Activated CD4-positive, alpha-beta T cell treated with anti-CD3 and anti-CD28 coated beads, Interleukin-2, amount 10 ng/mL, durations not matched to agents 7 days and 5 days (primary cell): ENCODE measurements at places on chromosomes 6 and 20. TPM values are rescaled to one million over a fixed set of nuclear protein-coding genes. Genes with fewer than 3 reads are reported as not detected.

The TINAG gene
- total RNA-seq: not detected

The TREM1 gene
- total RNA-seq: 0.40 TPM

The WDR46 gene
- total RNA-seq: 53.4 TPM

The ATP6V1G2 gene
- total RNA-seq: 3.6 TPM

The C20orf144 gene
- 0.25 TPM for total RNA-seq

The KHDC1L gene
- 0.35 TPM for total RNA-seq

The AVP gene
- not detected for total RNA-seq

The CASS4 gene
- total RNA-seq: 9.0 TPM

DNA sequence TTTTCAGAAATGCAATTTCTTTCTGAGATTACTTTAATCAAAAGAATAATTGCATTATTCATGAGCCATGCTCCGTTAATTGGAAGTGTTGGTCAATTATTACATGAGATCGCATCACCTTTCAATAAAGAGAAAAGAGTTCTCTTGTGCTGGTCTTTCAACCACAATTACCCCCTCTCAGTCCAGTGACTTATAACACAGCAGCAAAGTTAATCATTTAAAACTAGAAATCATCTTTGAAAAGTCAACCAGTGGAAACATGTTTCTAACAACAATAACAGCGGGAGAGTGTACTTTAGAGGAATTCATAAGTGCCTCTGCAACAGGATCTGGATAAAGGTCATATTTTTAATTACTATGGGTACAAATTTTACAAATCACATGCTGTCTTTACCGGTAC, 384.4 kb upstream of the AGPAT4 start:
- no peak for DNase-seq

DNA sequence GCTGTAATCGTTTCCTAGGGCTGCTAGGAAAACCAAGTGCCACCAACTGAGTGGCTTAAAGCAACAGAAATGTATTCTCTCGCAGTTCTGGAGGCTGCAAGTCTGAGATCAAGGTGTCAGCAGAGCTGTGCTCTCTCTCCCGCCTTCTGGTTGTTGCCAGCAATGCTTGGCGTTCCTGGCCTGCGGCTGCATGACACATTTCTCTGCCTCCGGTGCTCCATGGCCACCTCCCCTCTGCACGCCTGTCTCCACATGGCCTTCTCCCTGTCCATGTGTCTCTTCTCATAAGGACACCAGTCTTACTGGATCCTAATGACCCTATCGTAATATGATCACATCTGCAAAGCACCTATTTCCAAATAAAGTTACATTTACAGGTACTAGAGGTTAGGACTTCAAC, 91.7 kb upstream of the AKAP12 start:
- no peak for DNase-seq

DNA sequence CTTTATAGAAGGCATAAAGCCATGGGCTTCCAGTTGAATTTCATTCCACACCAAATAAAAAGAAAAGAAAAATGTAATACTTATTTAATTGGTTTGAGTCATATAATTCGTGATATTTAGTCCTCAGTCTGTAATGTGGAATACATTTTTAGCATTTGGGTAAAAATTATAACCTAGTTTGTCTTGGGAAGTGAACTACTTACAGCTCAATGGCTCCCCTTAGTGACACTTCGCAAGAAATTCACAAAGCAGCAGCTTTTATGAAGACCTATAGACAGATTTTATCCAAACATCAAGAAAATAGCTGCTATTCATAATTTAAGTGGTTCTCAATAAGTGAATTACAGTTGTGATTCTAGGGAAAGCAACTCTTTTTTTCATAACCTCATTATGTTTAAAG, 72.1 kb downstream of the RSPO3 start:
- no peak for DNase-seq

DNA sequence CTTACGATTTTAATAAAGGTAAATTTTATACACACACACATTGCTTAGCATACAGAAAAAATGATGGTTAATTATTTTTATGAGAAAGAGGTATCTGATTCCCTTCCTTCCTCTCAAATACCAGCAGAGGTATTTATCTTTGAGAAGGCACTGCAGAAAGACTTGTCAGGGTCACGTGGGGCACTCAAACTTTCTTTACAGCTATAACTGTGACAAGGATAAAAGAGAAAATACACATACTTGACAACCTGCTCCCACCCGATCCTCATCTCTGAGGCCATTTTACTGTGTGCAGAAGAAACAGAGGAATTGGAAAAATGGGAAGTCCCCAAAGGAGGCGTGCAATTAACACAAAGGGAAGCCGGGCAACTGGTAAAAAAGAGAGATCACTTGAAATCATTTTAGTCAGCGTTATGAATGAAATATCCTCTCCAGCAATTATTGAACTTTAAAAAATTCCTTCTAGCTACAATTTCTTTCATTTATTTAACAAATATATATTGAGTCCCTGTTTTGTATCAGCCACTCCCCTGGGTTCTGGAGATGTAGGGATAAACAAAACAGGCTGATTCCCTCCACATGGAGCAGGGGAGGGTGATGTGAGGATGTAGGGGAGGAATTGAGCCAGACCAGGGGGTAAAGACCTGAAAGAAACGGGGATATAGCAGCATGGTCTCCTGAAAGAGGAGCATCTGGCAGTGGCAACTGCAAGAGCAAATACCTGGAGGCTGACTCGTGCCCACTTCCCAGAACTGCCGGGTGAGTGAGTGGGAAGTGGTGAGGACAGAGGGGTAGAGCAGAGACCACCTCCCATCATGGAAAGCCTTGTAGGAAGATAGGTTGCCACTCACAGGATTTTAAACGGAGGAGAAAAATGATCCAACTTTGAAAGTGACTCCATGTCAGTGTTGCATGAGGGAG, 510.3 kb downstream of the KIF16B start:
- DNase-seq: no peak

DNA sequence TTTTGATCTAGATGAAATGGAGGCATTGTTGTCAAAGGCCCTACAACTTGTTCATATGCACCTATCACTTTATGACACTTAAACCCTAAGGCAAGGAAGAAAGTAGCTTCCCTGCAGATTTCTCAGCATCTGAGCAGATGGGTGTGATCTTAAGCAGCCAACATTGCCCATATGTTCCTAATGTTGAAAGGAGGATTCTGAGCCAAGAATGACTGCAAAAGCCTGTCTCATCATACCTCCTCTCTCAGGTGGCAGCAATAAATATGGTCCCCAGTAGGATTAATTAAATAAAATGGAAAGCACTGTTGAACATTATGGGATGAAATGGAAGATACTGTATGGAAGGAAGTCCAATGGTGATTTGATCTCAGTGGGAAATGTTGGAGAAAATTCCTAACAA, 538.1 kb upstream of the MAN1A1 start:
- DNase-seq: no peak

DNA sequence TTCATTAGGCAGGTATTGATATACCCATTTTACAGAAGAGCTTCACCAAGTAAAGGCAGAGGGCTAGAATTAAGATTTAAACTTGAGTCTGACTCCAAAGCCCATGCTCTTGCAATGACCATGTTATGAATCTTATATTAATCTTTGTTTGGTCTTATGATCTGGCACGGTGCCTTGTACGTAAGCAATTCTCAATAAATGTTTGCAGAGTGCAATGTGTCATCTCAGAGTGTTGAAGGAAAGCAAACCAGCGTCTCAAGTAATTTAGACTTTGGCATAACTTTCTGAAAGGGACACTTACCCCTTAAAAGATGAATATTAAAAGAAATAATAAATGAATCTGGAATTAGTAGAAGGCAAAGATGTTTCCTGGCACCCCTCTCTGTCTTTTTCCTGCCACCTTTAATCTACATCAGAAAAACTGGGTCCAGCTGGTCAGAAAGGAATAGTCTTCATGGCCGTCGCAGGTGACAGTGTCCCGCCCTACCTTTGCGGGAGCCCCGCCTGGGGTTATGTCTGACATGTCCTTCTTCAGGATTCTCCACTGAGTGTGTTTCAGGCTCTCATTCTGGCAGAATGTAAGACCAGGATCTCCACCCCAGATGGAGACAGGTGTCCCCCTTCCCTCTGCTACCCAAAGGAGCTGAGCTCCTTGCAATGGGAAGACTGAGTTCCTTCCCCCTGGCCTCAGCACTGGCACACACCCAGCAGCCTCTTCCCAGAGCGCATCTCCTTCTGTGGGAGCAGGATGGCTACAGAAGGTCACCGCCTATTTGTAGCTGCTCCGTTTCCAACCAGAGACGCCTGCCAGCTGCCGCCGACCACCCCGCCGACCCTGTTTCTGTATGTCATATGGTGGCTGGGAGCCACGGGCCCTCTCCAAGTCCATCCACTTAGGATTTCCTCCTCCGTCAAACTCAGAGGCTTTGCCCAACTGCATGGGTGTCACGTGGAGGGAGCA, 266.3 kb upstream of the ECI2 start:
- no peak for DNase-seq

GRCh38 chr20:62805155-62805710, 598 bp downstream of the OGFR start:
- DNase-seq: no peak

DNA sequence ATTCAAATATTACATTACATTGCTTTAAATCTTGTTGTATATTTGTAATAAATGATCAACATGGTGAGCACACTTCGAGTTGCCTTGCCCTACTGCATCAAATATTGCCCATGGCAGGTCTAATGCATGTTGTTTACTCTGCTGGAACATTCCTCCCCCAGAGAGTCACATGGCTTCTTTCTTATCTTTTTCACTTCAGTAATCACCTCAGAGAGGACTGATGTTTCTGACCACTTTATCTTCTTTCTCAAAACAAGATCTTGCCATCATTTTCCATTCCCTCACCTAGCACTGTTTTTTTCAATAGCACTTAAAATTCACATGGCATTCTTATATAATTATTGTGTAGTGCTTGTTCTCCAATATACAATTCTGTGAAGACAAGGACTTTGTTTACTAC, 243.5 kb upstream of the THEMIS start:
- DNase-seq: no peak

DNA sequence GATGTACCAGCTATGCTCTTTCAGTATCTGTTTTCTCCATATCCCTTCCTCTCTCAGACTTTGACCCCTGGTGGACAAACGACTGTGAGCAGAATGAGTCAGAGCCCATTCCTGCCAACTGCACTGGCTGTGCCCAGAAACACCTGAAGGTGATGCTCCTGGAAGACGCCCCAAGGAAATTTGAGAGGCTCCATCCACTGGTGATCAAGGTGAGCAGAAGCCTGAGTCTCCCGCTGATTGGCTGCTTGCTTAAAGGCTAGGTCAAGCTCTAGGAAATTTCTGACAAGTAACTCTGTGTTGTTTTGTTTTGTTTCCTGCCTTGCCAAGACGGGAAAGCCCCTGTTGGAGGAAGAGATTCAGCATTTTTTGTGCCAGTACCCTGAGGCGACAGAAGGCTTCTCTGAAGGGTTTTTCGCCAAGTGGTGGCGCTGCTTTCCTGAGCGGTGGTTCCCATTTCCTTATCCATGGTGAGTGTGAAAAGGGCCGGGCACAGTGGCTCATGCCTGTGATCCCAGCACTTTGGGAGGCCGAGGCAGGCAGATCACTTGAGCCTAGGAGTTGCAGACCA, 28.6 kb downstream of the C6orf89 start:
- DNase-seq: peak; percentile 44

DNA sequence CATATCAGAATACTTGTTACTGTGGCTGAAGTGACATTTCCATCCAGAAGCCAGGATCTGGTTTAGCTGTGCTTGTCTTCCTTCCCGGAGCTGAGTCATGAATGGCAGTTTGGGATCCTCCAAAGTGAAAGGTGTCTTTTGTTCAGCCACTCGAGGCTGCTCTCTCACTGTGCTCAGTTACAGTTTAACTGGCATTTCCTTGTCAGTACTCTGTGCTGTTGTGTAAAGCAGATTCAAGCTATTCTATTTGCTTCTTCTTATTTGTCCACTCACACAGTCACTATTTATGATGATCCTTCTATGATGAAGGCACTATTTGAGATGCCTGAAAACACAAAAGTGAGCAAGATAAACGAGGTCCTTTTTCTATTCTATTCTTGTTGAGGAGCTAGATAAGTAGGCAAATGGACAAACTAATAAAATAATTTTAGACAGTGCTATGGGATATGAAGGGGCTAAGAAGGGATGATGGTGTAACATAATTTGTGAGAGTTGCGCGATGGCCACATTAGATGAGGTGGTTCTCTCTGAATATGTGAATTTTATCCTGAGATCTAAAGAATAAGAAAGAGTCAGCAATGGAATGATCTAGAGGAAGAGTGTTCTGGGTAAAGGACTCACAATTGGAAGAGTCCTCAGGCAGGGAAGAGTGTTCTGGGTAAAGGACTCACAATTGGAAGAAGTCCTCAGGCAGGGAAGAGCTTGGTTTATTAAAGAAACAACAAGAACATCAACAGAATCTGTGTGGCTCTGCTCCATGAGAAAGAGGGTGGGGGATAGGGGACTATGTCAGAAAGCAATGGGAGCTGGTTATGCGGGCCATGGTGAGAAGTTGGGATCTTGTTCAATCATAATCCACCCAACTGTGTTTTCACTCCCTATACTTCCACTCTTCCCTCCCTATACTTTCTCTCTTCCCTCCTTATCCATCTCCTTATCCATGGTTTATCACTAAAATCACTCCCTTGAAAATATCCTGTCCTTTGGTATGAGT, 40.1 kb downstream of the CYP24A1 start:
- no peak for DNase-seq

DNA sequence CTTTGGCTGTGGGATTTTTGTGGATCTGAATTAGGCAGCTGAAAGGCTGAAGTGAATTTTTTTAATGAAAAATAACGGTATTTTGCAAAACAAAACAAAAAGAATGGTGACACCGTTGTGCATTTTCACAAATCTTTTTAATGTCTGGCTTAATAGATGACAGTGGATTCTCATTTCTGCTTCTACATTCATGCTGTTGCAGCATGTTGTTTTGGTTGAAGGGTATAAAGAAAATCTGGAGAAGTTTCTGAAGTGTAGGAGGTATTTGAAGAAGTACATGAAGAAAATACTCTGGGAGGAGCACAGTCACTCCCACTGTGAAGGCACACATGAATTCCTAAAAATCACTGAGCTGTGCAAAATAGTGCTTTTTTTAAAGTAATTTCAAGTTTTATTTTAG, 3.1 kb upstream of the MAP3K5 start:
- no peak for DNase-seq

DNA sequence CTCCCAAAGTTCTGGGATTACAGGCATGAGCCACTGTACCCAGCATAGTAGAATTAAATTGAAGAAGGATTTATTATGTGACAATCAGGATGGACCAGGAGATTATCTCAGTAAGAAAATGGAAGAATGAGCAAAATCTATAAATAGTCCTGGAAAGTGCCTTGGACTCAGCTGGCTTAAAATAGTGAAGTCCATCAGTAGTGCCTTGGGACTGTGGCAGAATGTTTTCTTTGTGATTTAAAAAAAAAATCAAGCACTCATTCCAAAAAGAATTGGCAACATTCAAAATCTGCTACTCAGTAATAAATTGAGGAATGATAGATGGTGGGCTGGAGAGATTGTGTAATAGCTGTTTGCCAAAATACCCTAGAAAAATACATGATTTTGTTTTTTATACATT, 37.0 kb upstream of the MAS1 start:
- no peak for DNase-seq

- DNase-seq: no peak
Measured at GRCh38 chr6:12403947-12404647, 113.9 kb downstream of the EDN1 start.

DNA sequence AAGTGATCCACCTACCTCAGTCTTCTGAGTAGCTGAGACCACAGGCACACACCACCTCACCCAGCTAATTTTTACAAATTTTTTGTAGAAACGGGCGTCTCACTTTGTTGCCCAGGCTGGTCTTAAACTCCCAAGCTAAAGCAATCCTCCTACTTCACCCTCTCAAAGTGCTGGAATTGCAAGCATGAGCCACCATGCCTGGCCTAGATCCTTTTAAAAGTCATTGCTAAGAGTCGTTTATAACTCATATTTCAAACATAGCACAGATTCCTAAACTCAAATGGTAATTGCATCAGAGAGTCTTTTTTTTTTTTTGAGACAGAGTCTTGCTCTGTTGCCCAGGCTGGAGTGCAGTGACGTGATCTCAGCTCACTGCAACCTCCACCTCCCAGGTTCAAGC, 7.7 kb upstream of the SAMHD1 start:
- DNase-seq: no peak
